A673 (cell line): ENCODE measurements at places on chromosomes 13 and 19. TPM values are rescaled to one million over a fixed set of nuclear protein-coding genes. Genes with fewer than 3 reads are reported as not detected.

GRCh38 chr19:9671655-9672054 lies 3.2 kb downstream of the ZNF562 start:
- H3K27ac ChIP-seq = no peak overlapping the region
- H3K4me1 ChIP-seq = no peaks in the 10 kb centered on the region
- H3K27me3 ChIP-seq = no peaks in the 10 kb centered on the region
- DNase-seq = no peak
- peaks cover 41% of the 10 kb centered on the region for H3K36me3 ChIP-seq

FCHO1 gene
- 2.1 and 5.0 TPM in 2 replicates for total RNA-seq

- H3K36me3 ChIP-seq = no peaks in the 10 kb centered on the region
- no peaks in the 10 kb centered on the region for H3K27me3 ChIP-seq
- H3K27ac ChIP-seq = peak overlapping the region; percentile 83
- DNase-seq = peak; percentile 48
- H3K4me3 ChIP-seq = peak overlapping the region; percentile 93
Measured at GRCh38 chr19:45507872-45508416, 665 bp downstream of the VASP start.

GRCh38 chr19:53865918-53866864 lies 1.5 kb upstream of the MYADM start:
- no peaks in the 10 kb centered on the region for H3K27me3 ChIP-seq
- H3K4me3 ChIP-seq = peak overlapping the region; percentile 70
- H3K36me3 ChIP-seq = no peaks in the 10 kb centered on the region
- peak overlapping the region; percentile 86 for H3K27ac ChIP-seq
- peaks cover 16% of the 10 kb centered on the region for H3K4me1 ChIP-seq
- peak; percentile 57 for DNase-seq

SIGLEC5 gene
- total RNA-seq = not detected in 2 replicates

GRCh38 chr13:29952245-29952644 lies 101.8 kb upstream of the UBL3 start:
- no peak for DNase-seq
- H3K36me3 ChIP-seq = no peaks in the 10 kb centered on the region
- no peak overlapping the region for H3K4me3 ChIP-seq

DNA sequence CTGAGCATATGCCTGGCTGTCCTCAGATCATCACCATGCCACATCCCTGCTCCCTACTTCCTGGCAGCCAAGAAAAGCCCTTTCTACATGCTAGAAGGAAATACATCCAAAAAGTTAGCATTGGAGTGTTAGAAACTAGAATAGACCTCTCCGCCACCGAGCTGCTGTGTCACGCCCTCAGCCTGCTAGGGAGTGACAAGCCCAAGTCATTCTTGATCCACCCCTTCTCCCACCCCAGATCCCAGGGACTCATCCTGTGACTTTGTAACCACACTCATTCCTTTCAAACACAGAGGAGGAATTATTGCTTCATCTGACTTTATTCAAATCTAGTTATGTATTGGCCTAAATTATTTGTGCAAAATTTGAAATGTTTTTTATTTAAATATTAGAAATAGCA lies 45.3 kb downstream of the POLR1D start:
- no peak for DNase-seq
- peaks cover 3% of the 10 kb centered on the region for H3K36me3 ChIP-seq
- no peak overlapping the region for H3K4me3 ChIP-seq
- no peaks in the 10 kb centered on the region for H3K27me3 ChIP-seq
- H3K27ac ChIP-seq = no peak overlapping the region

LRRC4B gene
- 23.1 and 24.9 TPM in 2 replicates for total RNA-seq

DNA sequence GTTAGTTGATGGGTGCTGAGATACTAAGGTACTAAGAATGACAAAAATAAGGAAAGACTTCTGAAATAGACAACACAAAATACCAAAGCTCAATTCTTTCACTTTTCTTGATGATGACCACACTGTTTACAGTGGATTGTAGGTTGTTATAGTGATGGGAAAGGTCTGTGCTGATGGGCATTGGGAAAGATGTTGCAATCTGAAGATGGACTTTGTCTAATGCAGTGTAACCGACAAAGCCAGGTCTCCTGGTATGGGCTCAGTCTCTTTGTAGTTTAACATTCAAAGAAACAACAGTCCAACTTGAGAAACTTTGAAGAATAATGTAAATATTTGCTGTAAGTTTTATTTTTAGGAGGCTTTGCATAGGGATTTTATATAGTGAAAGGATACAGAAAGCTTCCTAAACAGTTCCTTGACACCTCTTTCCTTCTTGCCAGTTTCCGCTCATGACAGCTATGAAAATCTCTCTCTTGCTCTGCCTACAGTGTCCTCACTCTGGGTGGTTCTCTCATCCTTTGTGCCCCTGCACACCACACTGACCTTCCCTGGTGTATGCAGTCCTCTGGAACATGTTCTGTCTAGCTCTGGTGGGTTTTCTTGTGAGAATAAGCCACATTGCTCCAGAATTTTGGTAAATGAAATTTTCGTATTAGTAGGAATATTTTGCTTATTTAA lies 172.2 kb downstream of the KCNRG start:
- DNase-seq = no peak
- no peaks in the 10 kb centered on the region for H3K27me3 ChIP-seq
- H3K27ac ChIP-seq = no peak overlapping the region
- no peaks in the 10 kb centered on the region for H3K36me3 ChIP-seq
- H3K4me3 ChIP-seq = no peak overlapping the region

GRCh38 chr13:100835695-100836094 lies 161.1 kb upstream of the TMTC4 start:
- DNase-seq = no peak
- H3K4me3 ChIP-seq = no peak overlapping the region
- H3K27ac ChIP-seq = no peak overlapping the region
- no peaks in the 10 kb centered on the region for H3K4me1 ChIP-seq
- H3K36me3 ChIP-seq = no peaks in the 10 kb centered on the region
- H3K27me3 ChIP-seq = no peaks in the 10 kb centered on the region

FUT1 gene
- total RNA-seq = 0.06 and 0.15 TPM in 2 replicates

DNA sequence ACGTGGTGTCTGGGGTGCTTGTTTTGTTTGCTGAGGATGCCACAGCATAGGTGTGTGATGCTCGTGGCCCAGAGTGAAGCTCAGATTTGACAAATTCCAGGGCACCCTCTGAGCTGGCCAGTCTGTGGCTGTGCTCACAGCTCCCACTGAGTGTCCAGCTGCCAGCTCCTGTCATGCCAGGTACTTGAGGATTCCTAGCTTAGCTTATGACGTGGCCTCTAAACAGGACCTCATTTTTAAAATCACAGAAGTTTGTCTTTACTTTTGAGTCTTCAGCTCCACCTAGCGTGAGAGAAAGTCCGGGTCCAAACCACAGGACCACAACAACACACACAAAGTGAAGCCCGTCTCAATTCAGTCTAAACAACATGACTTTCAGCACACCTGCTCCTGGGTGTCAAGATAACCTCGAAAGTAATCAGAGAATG lies 117.3 kb downstream of the RAB20 start:
- H3K27ac ChIP-seq = no peak overlapping the region
- no peak for DNase-seq
- H3K36me3 ChIP-seq = peaks cover 10% of the 10 kb centered on the region
- H3K4me3 ChIP-seq = no peak overlapping the region
- no peaks in the 10 kb centered on the region for H3K27me3 ChIP-seq

GRCh38 chr13:85427416-85427815 lies 371.8 kb downstream of the SLITRK6 start:
- H3K36me3 ChIP-seq = no peaks in the 10 kb centered on the region
- no peak overlapping the region for H3K27ac ChIP-seq

DNA sequence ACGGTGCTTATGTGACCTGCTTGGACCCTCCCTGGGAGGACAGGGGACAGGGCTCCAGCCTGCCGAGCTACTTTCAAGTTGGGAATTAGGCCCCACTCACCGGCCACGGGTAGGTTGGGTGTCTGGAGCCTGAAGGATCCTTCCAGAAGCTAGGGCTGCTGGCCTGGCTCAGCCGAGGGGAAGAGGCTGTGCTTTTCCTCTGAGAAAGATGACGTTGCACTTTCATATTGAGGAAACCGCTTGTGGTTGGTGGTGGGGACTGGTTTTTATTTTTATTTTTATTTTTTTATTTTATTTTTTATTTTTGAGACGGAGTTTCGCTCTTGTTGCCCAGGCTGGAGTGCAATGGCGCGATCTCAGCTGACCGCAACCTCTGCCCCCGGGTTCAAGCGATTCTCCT lies at the start of gene TMEM150B:
Gene TMEM150B, minus strand, starts transcription at position 170 of the 400 bp plus-strand sequence. CDS start 4,305 bp downstream, outside the sequence.
- H3K36me3 ChIP-seq = no peaks in the 10 kb centered on the region
- no peak within 1 kb of the TSS for H3K4me3 ChIP-seq
- no peak within 1 kb of the TSS for H3K27ac ChIP-seq
- DNase-seq = no peak
- no peaks in the 10 kb centered on the region for H3K4me1 ChIP-seq

ZFR2 gene
- 1.7 and 2.0 TPM in 2 replicates for total RNA-seq
